ENCODE measurements at places on chromosomes 13 and 19.

DNA sequence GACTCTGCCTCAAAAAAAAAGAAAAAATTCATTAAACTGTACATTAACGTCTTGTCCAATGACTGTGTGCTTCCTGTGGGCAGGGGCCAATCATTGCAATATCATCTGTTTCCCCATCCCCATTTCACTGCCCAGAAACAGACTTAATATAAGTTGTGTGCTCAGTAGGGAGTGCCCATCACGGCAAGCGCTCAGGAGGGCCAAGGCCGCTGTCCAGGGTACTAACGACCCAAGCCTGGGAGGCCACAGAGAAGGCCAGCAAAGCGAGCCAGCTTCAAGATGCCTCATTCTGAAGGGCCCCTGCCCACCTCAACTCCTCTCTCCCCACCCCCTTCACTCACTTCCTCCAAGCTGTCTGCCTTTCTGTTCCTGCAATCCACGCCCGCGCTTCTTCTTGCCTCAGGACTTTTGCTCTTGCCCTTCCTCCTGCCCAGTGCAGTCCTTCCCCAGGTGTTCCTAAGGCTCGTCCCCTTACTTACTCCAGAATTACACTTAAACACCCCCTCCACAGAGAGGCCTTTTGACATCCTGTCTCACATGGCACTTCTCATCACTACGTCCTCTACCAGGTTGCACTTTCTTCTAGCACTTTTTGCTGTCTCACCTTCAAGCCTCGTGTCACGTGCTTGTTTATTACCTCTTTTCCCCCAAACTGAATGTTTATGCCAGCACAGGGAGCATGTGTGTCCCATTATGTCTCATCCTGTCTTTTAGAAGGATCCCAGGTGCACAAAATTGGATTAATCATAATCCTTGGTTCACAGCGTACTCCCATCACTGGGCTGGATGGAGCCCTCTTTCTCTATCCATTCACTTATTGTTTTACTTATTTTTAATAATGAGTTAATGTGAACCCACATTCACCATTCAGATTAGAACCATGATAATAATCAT is 11.3 kb upstream of the POU2F2 start:
- DNase-seq, result no peak

DNA sequence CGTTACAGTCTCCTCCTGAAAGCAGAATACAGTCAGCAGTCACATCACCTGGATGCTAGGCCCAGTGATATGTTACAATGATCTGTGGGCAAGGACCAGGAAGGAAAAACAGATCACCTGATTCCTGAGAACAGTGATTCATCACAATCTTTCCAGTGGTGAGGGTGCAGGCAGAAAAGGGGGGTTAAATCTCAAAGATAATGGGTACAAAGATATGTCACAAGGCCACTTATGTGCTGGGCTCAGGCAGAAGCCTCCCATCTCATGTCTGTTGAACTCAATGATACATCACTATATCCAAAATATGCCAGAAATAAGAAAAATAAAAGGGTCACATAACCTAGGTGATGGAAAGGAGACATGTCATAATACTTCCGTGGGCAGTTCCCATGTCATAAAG is 10.8 kb upstream of the ZNF91 start:
- no peak for DNase-seq

DNA sequence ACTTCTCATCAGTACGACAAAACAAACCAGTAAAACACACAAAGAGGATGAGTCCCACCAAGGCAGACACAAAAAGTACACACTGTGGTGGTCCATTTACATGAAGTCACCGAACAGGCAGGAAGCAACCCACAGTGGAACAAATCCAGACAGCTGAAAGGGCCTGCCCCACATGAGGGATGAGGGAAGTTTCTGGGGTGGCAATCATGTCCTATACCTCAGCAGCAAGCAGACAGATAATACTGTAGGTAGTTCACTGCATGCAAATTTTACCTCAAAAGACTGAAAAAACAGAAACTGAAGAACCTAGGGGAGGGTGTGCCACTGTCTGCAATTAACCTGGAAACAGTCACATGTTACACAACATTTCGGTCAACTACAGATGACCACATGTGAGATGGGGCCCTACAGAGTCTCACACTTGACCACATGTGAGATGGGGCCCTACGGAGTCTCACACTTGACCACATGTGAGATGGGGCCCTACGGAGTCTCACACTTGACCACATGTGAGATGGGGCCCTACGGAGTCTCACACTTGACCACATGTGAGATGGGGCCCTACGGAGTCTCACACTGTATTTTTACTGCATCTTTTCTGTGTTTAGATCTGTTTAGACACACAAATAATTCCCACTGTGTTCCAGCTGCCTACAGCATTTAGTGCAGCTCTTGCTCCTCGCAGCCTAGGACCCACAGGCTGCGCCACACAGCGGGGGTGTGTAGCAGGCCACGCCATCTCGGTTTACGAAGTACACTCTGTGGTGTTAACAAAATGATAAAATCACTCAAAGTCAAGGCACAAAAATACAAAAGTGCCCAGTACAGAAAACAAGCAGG is 22.2 kb downstream of the PCID2 start:
- no peak for DNase-seq

DNA sequence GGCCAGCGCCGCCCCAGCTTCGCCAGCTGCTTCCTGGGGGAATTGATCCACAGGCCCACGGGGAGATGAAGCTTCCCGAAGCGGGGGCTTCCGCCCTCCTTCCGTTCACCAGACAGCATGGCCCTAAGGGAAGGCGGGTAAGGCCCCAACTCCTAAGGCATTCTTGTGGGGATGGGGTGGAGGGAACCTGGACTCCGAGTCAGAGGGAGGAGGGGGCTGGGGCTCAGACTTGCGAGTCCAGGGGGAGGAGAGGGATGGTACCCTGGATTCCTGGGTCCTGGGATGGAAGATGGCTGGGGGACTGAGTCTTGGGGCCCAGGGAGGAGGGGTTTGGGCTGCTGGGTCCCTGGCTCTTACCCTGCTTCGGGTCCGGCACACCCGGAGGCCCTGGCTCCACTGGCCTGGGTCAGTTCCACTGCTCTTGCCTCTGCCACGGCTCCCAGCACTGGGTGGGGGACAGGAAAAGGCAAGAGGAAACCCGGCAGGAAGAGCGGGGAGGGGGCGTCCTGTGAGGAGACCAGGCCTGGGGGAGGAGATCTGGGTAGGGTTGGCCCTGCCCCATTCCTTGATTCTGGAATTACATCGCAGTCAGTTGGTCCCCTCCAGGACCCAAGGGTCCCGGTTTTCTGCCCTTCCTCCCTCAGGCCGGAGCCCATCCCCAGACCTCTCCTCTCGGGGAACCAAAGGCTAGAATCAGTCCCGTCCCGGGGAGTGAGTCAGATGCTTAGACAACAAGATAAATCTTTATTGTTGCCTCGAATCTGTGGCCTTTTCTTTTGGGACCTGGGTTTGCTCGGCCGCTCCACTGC is at the start of gene RASIP1:
TSS of gene RASIP1 (minus strand) at position 447 of the 809 bp plus-strand sequence. CDS start at position 119, 328 bp downstream.
- DNase-seq, result no peak

DNA sequence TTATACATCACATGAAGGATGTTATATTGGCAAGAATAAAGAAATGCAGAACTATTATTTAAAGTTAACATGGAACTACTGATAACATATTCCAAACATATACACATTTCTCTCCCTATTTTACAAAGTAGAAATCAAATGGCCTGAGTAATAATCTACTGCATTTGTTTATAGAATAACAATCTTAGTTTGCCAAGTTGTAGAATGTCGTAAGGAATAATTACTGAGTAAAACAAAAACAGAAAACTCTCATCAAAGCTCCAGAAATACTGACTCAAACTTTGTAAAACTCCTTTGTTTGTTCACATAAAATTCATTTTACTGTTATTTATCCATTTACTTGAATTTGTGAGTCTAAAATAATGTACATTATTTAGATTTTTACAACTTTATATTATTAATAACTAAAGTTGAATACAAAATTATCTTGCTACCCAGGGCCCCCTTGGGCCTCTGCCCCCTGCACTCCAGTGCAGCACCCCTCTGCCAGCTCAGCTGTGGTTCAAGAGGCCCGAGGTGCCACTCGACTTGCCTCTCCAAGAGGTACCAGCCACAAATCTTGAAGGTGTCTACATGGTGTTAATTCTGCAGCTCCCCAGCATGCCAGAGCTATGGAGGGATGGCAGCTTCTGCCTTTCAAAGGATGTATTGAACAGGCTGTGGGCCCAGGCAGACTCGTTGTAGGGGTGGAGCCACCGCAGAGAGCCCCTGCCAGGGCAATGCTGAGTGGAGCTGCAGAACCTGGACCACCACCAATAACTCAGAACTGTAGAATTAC is 2819.7 kb downstream of the PCDH9 start:
- no peak for DNase-seq

- DNase-seq, result no peak
Measured at GRCh38 chr13:82467626-82468025, 1414.6 kb downstream of the SLITRK1 start.

DNA sequence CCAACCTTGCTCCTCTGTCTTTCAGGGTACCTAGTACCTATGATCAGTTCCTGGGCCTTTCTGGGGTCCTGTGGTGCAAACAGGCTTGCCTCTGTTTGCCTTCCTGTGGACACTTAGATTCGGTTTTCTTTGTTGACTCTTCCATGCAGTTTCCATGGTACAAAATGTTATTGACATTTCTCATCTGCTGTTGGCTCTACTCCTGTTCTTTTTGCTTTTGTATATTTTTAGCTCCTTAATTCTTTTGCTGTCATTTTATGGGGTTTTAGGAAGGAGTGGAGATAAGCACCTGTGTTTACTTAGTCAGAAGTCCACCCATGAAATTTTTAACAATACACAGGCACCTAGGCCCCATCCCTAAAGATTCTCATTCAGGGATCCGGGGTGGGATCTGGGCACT is 20.5 kb upstream of the CNMD start:
- DNase-seq, result no peak

GRCh38 chr19:508204-509150 is 1.2 kb downstream of the TPGS1 start:
- DNase-seq, result no peak

DNA sequence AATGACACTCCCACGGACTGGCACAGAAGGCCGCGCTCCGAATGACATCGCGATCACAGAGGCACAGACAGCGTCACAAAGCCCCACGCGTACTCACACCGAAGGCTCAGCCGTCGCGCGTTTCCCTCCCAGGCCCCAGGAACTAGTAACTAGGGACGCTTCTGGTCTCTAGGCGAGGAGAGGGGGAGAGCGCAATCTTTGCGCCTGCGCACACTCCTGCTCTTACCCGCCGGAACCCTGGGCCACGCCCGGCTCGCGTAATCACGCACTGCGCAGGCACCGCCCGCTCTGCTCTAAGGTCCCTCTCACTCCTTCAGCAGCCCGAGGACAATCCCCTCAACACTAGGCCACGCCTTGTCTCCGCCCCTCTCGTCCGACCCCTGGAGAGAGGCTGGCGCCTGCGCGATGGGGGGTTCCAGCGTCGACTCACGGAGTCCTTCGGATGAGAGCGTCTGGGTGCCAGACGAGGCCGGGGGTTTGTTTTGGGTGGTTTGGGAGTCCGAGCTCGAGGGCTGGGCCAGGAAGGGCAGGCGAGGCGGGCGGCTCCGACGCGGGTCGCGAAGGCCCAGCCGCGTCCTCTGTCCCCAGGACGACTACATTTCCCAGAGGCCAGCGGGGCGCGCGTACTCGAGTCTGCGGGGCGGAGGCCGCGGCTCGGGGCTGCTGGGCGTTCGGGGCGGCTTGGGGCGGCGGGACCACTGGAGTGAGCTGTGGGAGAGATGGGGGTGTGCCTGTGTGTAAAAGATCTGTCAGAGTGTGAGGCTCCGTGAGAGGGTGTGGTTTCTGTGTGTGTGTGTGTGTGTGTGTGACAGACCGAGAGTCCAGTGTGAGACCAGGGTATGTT is at the start of gene ZNF471:
TSS of gene ZNF471 (plus strand) at position 410 of the 844 bp plus-strand sequence. CDS start 3,717 bp downstream, outside the sequence.
- DNase-seq, result peak; percentile 94
